ENCODE measurements at places on chromosomes 5 and 9.
A peak's percentile ranks its signal among the peaks of the same experiment; 100 is the strongest.

- no peak for DNase-seq
Measured at GRCh38 chr5:172722327-172722815, 48.6 kb downstream of the DUSP1 start.

DNA sequence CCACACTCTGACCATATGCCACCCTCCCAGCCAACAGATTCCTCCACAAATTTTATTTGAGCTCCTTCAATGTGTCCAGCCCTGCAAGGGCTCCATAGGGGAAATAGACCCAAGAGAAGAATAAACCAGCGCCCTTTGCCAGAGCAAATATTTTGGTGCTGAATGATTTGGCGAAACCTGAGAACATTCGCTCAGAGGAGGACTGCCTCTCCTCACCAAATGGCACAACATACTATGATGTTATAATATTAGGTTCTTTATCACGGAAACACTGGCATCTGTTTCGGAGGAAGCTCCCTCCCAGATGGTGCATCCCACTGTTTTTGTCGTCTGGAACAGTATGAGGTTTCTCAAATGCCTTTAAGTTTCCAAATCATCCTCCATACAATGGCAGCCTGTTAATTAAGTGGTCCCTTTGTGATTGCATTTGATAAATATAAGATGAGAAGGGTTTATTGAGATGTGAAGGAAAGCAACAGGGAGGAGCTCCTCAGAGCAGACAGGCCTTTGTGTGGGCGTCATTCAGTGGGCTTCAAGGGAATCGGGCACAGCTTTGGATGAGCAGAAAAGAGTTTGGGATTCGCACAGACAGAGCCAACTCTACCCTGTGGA, 139.1 kb upstream of the ADRA1B start:
- DNase-seq: no peak

DNA sequence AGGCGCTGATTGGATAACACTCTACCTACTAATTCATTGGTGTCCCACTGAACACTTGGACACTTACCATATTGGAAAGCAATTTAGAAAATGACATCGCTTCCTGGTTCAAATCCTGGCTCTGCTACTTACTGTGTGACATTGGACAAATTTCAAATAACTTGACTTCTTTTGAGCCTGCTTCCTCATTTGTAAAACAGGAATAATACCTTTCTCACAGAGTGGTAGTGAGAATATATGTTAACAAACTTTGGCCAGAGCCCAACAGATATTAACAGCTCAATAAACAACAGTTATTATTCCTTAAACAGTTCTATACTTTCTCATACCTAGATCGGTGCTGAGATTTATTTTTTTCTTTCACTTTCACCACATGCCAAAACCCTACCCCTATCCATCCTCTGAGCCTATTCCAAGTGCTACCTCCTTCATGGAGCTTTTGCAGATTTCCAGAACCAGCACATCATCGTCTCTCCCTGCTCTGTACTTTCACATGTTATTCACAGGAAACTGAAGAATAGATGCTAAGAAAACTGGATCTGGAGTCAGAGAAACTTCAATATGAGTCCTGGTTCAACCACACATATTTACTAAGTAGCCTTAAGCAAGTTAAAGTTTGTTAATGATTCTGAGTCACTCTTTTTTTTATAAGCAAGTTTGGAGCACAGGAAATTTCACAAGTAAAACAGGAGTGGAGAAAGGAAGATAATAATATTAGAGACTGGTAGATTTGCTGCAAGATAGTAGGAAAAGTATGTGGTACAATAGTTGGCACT, 92.3 kb downstream of the STRBP start:
- no peak for DNase-seq

GRCh38 chr5:54285686-54286085, 24.7 kb downstream of the ARL15 start:
- no peak for DNase-seq

GRCh38 chr5:169004551-169004950, 296.4 kb downstream of the SLIT3 start:
- no peak for DNase-seq

GRCh38 chr9:134390947-134391318, 64.7 kb downstream of the RXRA start:
- DNase-seq: no peak

DNA sequence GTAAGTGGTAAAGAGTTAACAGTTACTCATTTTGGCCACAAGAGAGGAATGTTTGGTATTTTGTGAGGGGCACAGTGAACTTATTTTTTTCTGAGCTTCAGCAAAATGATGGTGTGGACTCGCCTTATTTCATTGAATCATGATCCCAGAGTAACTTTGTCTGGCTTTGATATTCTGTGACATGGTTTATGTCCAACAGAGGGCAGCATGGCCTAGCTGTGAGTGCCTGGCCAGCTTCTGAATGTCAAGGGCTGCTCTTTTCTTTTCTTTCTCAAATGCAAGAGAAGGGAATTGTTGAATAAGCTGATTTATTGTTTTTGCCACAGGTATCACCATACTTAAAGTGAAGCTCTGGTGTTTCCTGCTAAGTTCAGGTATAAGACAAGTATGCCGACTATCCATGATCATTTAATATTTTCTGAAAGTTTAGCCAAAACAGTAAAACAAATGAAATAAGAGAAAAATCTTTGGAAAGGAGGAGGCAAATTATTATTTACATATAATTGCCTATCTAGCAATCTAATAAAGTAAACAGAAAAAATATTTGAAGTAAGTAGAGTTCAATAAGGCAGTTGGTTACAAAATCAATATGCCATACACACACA, 31.7 kb downstream of the MRPL22 start:
- peak; percentile 68 for DNase-seq

- no peak for DNase-seq
Measured at GRCh38 chr5:58898006-58898405, 315.1 kb downstream of the RAB3C start.

GRCh38 chr5:136182618-136183017, 10.3 kb downstream of the SMIM32 start:
- no peak for DNase-seq

- no peak for DNase-seq
Measured at GRCh38 chr5:75325242-75325641, 11.8 kb upstream of the HMGCR start.

DNA sequence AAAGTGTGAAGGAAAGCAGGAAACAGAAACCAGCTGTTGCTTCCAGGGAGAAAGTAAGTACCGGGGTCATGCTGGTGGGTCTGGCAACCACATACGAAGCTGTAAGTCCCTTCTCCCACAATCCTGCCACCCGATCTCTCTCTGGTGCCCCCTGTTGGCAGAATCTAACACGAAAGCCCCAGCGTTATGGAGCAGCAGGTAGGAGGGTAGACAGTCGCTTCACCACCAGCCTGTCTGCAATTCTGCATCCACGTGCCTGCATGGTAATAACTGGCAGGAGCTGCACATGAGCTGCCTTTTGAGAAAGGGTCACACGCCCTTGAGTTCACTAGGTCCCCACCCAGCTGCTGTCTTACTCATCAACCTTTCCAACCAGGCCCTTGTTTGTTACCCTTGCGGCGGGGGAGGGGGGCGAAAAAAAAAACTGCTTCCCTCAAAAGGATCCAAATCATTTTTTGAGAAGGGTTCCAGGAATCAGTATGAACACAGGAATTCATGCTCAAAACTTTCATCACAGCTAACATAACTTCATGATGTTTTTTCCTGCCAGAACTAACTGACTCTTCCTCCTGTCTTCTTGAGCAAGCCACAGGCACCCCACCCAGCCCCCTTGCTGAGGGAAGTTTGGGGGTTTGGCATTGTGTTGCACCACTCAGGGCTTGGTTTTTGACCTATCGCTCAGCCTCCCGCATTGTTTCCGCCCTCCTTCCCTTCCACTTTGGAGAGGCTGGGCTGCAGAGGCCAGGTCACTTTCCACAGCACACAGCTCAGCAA, 19.6 kb upstream of the TMEM252 start:
- peak; percentile 47 for DNase-seq

DNA sequence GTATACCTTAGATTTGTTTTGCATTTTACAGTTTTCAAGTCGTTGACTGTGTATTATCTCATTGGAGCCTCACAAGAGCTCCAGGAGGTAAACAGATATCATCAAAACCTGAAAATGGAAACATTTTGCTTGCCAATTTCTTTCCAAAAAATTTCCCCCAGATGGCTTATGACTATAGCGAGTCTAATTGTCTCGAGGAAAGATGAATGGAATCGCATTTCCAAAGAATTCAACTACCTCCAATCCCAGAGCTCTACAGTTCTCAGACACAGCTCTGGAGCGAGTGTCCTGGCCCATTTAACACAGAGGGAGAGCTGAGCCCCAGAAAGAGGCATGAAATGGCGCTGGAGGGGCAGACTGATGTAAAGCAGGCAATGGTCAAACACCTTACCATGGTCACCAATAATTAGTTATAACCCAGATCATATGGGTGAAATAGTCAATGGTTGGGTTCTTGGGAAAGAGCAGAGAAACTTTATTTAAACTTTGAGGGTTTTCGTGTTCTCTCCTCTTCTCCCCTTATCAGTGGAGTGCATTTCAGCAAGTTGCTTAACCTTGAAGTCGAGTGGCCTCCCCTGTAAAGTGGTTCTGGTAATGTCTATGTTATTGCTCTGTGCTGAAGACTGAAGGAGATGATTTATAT, 168.2 kb downstream of the ZDHHC21 start:
- DNase-seq: no peak
